ENCODE measurements at places on chromosomes 12 and 14.
A peak's percentile ranks its signal among the peaks of the same experiment; 100 is the strongest.

GRCh38 chr12:86496595-86496994, 240.4 kb upstream of the MGAT4C start:
- DNase-seq, result peak; percentile 24

- no peak for DNase-seq
Measured at GRCh38 chr12:20040831-20041230, 327.5 kb upstream of the PDE3A start.

DNA sequence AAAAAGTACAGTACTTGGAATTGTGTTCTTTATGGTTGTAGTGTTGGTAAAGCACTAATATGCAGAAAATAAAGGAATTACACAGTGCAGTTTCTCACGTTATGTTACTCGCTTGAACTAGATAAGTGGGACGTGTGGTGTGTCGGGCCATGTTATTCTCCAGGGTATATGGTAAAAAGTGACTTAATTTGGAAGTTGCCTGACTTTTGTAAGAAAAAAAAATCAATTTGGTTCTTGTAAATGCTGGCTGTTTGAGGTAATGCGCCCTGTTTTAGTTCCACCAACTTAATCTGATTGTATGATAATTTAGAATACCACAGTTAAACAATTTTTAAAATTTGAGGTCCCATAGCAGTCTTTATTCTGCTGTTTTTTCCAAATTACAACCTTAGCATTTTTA, 4.1 kb downstream of the ARF6 start:
- no peak for DNase-seq

DNA sequence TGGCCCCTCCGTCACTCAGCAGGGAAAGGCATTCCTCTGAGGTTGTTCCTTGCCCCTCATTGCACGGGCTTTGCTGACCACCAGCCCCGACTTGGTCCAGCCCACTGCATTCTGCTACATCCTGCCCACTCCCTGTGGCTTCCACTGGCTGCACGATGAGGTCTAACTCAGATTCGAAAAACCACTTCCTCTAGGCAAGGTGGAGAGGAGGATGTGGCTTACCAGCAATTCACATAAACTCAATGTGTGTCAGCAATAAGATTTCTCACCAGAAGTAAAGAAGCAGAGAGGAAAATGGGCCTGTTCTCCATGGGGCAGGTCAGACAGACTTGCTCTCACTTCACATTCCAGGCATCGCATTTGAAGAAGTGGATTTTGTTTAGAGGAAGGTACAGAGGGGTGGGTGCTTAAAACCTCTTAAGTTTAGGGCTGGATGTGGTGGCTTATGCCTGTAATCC, 14.7 kb downstream of the GPR68 start:
- peak; percentile 51 for DNase-seq

- no peak for DNase-seq
Measured at GRCh38 chr12:117388951-117389446, 27.6 kb upstream of the NOS1 start.

DNA sequence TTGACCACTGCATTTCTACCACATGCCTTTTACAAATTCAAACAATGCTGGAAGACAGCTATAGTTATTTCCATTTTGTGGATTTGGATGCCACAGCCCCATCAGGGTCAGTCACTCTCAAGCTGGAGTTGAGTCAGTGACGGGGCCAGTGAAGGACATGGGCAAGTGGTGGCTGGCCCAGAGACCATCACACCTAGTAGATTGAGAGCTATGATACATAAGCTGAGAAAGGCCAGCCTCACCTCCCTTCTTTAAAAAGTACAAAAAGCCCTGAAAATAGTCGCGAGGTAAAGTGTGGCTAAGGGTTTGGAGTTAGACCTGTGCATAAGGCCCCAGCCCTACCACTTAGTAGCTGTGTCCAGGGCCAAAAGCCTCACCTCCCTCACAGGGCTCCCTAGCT, 4.1 kb downstream of the KCTD10 start:
- peak; percentile 16 for DNase-seq

DNA sequence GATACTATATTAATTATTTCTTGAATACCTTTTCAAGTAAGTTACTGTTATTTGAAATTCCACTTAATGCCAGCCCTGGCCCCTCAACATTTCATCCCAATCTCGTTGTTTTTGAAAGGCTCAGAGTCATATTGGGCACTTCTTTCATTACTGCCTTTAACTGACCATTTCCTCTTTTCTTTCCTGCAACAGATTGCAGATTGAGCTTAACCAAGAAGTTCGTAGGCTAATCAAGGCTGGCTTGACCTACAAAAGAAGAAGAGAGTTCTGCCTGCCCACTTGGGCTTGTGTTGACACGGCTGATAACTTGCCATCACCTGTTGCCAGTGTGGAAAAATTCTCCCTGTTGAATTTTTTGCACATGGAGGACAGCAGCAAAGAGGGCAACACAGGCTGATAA, 91.0 kb downstream of the FLRT2 start:
- no peak for DNase-seq

- no peak for DNase-seq
Measured at GRCh38 chr12:78096909-78097597, 266.4 kb downstream of the NAV3 start.

GRCh38 chr14:22900081-22900799, 17.2 kb downstream of the REM2 start:
- DNase-seq, result peak; percentile 72

- DNase-seq, result no peak
Measured at GRCh38 chr12:52632656-52633055, 14.3 kb upstream of the KRT73 start.

DNA sequence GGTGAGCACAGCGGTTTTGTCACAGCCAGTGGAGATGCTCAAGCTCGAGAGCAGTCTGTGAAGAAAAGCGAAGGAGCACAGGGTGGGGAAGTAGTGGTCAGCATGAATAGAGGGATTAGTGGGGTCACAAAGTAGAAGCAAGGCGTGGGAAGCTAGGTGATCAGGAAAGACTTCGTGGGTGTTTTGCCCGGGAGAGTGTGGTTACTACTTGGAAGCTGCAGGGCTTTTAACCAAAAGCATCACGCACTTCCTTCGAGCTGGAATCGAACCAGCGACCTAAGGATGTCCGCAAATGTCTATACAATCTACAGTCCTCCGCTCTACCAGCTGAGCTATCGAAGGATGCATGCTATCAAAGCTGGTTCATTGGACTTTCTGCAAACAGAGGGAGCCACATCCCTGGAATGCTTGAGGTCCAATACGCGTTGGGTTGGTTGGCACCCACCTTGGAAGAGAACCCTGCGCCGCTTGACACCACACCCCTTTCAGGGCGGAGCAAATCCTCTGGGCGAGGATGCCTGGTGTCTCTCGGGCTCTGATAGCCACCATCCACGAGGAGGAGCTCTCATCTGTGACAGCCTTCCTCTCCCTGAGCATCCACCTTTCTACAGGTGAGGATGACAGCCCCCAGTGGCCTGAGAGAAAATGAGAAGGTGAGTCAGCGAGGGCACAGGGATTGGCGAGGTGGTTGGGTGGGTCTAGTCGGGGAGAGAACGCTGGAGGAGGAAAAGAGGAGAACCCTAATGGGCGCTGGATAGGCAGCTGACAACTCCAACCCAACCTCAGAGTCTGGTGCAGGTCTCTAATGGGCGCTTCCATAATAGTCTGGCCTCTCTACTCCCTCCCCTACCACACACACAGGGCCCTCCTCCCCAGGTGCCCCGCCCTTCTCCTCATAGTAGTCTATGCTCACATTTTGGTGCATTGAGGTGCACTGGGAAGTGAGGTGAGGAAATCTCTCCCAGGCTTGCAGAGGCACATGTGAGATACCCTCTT, 16.0 kb upstream of the OR6S1 start:
- DNase-seq, result peak; percentile 76

GRCh38 chr14:22748206-22748605, 18.3 kb upstream of the OXA1L start:
- DNase-seq, result no peak

DNA sequence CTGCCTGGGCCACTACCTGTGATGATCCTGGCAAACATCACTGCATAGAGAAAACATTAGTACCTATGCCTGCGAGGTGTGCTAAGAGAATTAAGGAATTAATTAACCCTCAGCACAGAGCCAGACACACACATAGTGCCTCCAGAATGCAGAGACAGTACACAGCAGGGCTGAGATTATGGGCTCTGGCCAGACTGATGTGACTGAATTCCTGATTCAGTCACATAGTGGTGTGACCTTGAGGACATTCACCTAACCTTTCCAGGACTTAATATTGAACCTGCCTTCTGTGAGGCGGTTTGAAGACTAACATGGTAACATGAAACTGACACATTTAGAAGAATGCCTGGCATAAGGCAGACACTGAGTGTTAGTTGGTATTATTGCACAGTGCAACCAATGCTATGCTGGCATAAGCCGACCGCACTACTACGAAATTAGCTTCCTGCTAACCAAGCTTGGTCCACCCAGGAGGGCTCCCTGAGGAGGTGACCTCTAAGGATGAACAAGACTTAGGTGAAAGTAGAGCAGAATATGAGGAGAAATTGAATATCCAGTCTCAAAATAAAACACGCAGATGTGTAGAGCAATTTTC, 32.0 kb upstream of the SELPLG start:
- no peak for DNase-seq

GRCh38 chr14:100861188-100861936, 35.4 kb downstream of the MEG3 start:
- no peak for DNase-seq

Measured in bronchial epithelial cell (primary cell).